Jurkat, Clone E6-1 (cell line): ENCODE measurements at places on chromosomes 2 and 18.

GRCh38 chr2:108034843-108035242 is 48.5 kb downstream of the SLC5A7 start:
- DNase-seq, result no peak

GRCh38 chr2:200599206-200599605 is 13.4 kb downstream of the AOX1 start:
- DNase-seq, result peak; percentile 88

DNA sequence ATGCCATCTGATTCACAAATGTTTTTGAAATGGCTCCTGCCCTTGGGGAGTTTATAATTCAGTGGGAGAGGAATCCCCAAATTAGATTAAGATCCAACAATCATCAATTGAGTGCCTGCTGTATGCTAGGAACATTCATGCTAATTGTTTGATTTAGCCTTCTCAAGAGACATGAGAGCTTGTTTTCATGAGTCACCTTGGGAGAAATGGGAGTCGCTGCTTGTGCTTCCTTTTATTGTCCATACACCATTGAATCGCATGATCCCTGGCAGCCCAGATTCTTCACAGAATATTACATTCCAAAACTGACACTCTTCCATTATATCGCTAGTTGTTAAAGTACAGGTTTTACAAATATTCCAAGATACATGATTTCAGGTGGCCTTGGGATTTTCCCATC is 106.0 kb upstream of the MAP3K20 start:
- DNase-seq, result no peak

DNA sequence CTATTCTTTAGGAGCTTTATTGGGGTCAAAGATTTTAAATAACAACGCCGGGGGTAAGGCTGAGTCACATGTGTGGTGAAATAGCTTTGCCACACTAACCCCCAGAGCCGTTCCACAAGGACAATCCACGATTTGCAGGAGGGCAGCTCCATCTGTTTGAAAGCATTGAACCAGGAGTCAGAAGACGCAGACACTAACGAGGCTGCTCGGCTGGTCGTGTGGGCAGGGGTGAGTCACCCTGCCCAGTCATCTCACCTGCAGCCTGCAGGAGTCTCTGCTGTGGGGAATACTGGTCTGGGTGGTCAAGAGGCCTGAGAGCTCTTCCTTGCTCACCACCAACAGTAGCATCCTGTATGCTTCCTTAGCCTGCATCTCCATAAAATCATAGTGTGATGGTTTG is 149.2 kb upstream of the NCK2 start:
- DNase-seq, result no peak

GRCh38 chr18:14919666-14920065 is 171.7 kb downstream of the ANKRD30B start:
- DNase-seq, result no peak
